Right renal cortex interstitium (tissue), 3 donors: ENCODE measurements at places on chromosomes 2 and 18. TPM values are rescaled to one million over a fixed set of nuclear protein-coding genes. Genes with fewer than 3 reads are reported as not detected.

DNA sequence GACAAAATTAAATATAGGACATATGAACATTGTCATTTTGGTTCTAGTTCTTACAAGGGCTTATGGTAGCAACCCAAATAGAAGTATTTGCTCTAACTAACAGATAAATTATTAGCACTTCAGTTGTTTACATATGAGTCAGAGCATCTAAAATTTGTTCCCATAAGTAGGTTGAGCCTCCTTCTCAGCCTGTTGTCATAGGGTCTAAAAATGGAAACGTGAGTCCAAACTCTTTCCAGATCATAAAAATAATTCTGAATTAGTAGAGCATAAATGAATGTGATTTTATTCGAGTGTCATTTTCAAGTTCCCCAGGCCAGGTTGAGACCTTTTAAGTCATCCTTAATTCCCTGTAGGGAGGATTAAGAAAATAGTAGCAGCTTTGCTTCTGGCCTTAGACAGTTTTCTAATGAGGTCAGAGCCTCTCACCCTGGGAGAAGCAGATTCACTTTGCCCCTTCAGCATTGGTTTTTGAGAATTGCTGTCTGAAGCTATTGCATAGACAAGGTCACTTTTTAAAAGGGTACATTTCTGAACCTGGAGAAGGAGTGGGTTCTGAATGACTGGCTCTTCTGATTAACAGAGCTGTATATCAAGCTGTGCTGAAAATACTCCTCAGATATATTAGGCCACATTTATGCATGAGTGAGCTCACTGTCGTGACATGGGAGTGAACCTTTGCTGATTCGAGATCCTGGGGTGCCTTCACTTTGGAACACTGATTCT lies 164.3 kb downstream of the NEDD4L start:
- no peak for DNase-seq

OTOS gene
- 0.33 TPM for polyA plus RNA-seq

DNA sequence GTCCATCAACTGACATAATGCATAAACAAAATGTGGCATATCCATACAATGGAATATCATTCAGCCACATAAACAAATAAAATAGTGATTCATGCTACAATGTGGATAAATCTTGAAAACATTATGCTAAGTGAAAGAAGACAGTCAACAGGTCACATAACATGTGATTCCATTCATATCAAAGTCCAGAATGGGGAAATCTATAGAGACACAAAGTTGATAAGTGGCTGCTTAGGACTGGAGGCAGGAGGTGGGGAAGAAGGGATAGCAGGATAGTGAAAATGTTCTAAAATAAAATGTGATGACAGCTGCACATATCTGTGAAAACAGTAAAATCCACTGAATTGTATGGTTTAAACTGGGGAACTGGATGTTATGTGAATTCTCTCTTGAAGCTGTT lies 18.7 kb downstream of the CFAP53 start:
- DNase-seq, result no peak

DNA sequence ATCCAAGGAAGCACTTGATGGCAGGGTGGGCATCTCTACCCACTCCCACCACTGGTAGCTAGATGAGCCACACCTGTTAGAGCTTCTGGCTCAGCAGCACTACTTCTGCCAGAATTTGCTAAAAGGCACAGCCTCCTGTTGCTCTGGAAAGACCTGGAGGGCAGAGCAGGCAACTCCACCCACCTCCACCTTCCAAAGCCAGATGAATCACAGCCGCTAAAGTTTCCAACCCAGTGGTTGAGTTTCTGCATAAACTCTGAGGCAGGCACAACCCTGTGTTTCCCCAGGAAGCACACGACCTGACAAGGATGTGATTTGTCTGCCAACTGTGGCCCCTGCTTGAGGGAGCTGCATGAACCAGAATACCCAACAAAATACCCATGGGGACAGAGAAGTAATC lies 111.6 kb upstream of the GCFC2 start:
- no peak for DNase-seq

DNA sequence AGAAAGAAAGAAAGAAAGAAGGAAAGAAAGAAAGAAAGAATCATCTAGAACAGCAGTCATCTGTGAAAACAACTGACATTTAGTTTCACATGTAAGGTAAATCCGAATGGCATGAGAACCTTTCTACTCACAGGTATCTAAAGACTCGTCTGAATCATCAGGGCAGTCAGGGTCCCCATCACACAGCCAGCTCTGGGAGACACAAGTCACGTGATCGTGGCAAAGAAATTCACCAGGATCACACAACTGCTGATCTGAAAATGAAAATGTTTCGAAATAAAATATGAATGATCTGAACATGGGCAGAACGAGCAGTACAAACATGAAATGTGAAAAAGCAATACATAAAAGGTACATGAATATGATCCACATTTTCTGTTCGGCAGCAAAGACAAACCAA lies 320.7 kb downstream of the LRP1B start:
- DNase-seq, result no peak

- DNase-seq, result no peak
Observed at GRCh38 chr2:58107803-58108710, 61.5 kb downstream of the VRK2 start.

DNA sequence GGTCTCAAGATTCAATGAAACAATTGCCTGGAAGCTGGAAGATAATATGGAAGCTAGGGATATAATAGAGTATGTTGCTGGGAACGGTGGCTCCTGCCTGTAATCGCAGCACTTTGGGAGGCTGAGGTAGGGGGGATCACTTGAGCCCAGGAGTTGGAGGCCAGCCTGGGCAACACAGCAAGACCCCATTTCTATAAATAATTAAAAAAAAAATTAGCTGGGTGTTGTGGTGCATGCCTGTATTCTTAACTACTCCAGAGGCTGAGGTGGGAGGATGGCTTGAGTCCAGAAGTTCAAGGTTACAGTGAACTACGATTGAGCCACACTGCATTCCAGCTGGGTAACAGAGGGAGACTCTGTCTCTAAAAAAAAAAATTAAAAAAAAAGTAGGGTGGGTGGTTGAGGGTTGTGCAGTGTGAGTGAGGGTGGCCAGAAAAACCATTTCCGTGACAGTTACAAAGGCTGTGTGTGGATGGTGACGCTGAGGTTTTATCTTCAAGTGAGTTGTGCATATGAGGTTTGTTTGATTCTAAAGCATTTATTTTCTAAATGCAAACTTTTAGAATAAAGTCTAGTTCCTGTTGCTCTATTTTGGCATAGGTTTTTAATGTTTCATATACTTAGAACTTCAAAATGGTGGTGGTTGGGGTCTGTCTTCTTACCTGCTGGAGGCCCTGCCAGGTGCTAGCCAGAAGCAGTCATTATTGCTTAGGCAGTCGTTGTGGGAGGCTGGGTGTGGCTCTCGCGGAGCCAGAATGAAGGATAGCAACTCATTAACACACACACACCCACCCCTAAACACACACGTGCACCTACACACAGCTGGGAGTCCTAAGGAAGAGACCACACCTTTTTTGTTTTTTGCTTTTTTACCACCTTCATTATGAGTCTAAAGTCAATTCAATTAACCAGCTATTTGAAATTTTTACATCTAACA lies 4.7 kb upstream of the IL1R2 start:
- DNase-seq, result no peak

- DNase-seq, result no peak
Observed at GRCh38 chr18:72542984-72543356, 1.2 kb downstream of the CBLN2 start.

- DNase-seq, result no peak
Observed at GRCh38 chr2:186853951-186854350, 5.0 kb upstream of the ZSWIM2 start.

KCTD1 gene
- 70.3 TPM for polyA plus RNA-seq

DNA sequence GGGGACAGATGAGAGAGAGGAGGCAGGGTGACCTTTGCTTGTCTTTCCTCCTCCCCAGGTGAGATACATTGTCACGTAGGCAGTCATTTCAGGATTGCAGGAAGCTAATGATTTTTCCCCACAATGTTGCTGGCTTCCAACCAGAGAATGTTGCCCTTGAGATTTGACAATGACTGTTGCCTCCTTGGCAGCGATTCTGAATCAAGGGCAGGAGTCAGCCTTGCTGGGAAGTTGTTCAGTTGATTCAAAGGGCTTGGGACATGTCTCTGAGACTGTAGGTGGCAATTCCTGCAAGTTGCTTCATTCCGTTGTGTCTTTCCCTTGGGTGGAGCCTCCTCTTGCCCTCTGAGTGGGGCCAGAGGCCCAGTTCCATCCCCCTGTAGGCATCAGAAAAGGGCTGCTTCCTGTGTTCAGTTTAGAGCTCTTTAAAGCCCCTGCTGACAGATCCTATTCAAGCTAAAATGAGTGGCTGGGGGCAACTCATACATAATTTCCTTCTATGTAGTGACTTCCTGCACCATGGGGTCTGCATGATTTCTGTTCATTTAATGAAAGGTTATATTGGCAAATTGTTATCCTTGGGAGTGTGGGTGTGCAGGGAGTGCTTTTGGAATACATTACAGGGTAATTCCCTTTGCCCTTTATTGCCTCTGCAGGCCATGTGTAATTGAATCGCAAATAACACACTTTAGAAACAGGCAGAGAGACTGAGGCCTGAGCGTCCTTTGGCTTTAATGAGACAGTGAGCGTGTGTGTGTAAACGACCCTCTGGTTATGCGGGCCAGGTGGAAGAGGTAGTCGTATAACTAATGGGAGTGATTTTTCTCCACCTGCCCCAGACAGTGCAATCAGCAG lies 52.4 kb downstream of the GPR39 start:
- no peak for DNase-seq
